CD4-positive, CD25-positive, alpha-beta regulatory T cell (primary cell): ENCODE measurements at places on chromosomes 7 and 10. TPM values are rescaled to one million over a fixed set of nuclear protein-coding genes. Genes with fewer than 3 reads are reported as not detected.
A peak's percentile ranks its signal among the peaks of the same experiment; 100 is the strongest.

STEAP2 gene
- not detected for total RNA-seq

FKBP6 gene
- not detected for total RNA-seq

TUBGCP2 gene
- 73.8 TPM for total RNA-seq

EEPD1 gene
- 9.2 TPM for total RNA-seq

PWWP2B gene
- 10.9 TPM for total RNA-seq

DUS4L gene
- total RNA-seq: 6.9 TPM

BHLHA15 gene
- total RNA-seq: not detected

SLC39A12 gene
- not detected for total RNA-seq

ASZ1 gene
- total RNA-seq: not detected

NUTM2E gene
- total RNA-seq: not detected

NAT16 gene
- not detected for total RNA-seq

GPR26 gene
- total RNA-seq: not detected

DNA sequence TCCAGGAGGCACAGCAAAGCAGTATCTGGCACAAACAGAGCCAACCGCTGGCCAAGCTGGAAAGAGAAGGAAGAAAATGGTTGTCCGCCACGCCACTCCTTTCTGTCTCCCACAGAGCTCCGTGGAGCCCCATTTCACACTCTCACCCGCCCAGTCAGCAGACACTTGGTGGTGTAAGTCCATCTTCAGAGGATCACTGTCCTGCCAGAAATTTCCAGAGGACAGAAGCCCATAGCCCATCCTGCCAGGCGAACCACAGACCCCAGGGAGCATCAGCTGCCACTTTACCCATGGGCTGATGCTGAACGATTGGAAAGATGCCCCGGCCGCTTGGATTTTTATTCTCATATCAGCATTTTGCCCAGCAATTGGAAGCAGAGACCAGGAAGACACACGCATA lies 144.7 kb upstream of the LYZL2 start:
- H3K4me1 ChIP-seq: no peaks in the 10 kb centered on the region
- no peak overlapping the region for H3K4me3 ChIP-seq
- H3K36me3 ChIP-seq: no peaks in the 10 kb centered on the region
- DNase-seq: no peak
- H3K27ac ChIP-seq: no peak overlapping the region

DNA sequence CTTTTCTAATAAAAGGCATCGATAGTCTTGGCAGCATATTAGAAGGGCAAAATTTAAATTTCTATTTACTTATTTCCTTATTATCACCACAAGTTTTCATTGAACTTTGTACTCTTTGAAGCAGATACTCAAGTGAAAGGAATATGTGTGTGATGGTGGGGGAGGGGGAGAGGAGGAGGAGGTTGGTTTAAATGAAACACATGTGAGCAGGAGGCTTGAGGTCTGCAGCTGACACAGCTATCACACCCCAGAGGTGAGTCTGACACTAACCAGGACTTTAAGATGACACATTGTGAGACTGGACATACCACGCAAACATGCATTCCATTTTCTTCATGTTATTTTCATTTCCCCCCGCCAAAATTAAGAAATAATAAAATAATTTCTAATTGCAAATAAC lies 63.3 kb downstream of the CTTNBP2 start:
- no peak overlapping the region for H3K27ac ChIP-seq
- DNase-seq: no peak
- H3K4me1 ChIP-seq: no peaks in the 10 kb centered on the region
- no peaks in the 10 kb centered on the region for H3K27me3 ChIP-seq
- H3K36me3 ChIP-seq: no peaks in the 10 kb centered on the region
- no peak overlapping the region for H3K4me3 ChIP-seq

DNA sequence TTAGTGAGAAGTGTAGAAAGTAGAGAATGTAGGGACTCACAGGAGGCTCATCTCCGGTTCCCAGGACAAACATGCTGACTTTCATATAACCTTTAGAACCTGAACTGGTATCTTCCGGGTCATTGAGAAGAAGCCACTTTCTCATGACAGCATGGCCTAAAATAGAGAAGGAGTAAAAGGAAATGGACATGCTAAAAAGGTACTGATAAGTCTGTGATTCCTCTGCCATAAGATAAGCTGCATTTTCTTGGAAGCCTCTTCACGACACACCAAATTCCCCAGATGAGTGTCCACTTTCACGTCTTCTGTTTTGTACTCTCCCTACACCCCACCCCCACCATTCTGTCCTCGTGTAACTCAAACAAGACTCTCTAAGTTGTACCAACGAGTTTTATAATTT lies 79.9 kb downstream of the MYOF start:
- no peaks in the 10 kb centered on the region for H3K27me3 ChIP-seq
- H3K4me1 ChIP-seq: no peaks in the 10 kb centered on the region
- no peak for DNase-seq
- no peak overlapping the region for H3K27ac ChIP-seq
- no peaks in the 10 kb centered on the region for H3K36me3 ChIP-seq

DNA sequence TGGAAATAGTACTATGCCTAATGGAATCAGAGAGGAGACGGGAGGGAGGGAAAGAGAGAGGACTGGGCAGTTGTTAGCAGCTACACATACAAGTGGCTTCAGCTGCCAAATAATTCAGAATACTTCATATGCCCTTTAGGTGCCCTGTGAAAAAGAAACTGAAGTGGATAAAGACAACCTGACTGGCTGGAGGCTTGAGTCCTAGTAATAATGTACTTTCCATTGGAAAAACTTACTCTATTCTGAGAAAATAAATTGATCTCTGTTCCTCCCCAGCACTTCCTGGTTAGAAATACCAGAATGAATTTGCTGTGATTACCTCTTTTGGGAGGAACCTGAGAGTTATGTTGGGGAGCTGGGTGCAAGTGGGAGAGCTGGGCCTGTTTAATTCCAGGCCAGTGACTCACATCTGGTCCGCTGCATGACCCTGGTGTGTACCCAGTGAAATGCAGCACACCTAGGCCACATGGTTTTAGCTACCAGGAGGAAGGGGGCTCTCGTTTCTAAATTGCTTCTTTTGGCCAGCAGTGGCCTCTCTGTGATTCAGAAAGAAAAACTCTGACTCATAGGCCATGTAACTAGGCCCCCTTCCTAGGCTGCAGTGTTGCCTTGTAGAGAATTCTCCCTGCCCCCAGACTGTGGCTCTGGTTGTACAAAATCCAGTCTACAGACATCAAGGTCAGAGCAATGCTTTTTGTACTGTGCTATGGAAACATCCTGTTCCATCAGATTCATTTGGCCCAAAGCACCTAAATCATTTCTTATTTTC lies 6.5 kb downstream of the AGFG2 start:
- H3K36me3 ChIP-seq: no peaks in the 10 kb centered on the region
- H3K4me3 ChIP-seq: peak overlapping the region; percentile 84
- H3K4me1 ChIP-seq: peaks cover 93% of the 10 kb centered on the region
- peak overlapping the region; percentile 84 for H3K27ac ChIP-seq
- DNase-seq: peak; percentile 61
- no peaks in the 10 kb centered on the region for H3K27me3 ChIP-seq

DNA sequence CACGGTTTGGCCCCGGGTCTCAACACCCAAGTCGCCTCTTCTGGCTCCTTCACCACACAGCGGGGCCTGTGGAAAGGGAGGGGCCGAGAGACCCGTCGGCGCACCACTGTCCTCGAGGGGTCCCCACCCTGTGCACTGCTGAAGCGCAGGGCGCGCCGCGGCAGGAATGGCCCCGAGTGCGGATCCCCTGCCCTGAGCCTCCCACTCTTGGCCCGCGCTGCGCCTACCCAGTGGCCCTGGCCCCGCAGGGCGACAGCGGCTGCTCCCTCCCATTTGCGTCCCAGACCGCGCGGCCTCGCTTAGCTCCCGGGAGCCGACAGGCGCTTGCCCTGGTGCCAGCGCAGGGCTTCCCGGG lies 2.1 kb upstream of the SFMBT2 start:
- no peak overlapping the region for H3K27ac ChIP-seq
- H3K4me3 ChIP-seq: no peak overlapping the region
- DNase-seq: no peak
- peaks cover 3% of the 10 kb centered on the region for H3K27me3 ChIP-seq
- H3K36me3 ChIP-seq: no peaks in the 10 kb centered on the region

- DNase-seq: no peak
- H3K27me3 ChIP-seq: peaks cover 7% of the 10 kb centered on the region
- no peak overlapping the region for H3K4me3 ChIP-seq
- H3K27ac ChIP-seq: no peak overlapping the region
- no peaks in the 10 kb centered on the region for H3K36me3 ChIP-seq
Measured at GRCh38 chr10:97724341-97724941, 10.9 kb downstream of the MARVELD1 start.

DNA sequence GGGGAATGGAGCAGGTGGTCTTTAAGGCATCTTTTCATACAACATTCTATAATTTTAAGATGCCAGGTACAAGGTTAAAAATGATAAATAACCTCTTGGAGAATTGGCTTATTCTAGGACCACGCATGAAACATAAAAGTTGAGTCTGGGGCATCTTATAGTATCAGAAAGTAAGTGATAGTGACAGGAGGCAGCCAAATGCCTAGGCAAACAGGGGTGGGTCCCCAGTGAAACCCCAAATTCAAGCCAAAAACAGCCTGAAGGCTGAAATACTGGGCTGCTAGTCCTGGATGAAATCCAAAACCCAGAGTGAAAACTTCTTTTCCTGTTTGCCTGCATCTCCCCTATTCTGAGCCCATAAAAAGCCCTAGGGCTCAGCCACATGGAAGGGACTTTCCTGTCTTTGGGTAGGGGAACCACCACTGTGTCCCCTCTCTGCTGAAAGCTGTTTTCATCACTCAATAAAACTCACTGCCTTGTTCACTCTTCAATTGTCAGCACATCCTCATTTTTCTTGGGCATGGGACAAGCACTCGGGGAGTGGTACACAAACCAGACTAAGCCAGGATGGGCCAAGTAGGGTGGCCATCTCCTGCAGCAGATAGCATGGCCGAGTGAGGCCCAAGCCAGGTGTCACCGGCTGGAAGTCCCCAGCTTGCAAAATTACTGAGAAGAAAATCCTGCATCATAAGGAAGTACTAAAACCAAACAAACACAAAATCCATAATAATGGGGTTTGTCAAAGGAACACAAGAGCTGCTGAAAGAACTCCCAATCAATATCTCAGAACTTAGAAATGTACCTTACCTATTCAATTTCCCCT lies 241.6 kb upstream of the GALNT17 start:
- no peak for DNase-seq
- no peaks in the 10 kb centered on the region for H3K36me3 ChIP-seq
- no peaks in the 10 kb centered on the region for H3K27me3 ChIP-seq
- H3K4me1 ChIP-seq: no peaks in the 10 kb centered on the region
- no peak overlapping the region for H3K4me3 ChIP-seq

GRCh38 chr10:73803680-73804286 lies 7.6 kb downstream of the NDST2 start:
- peaks cover 24% of the 10 kb centered on the region for H3K4me1 ChIP-seq
- no peak for DNase-seq
- H3K36me3 ChIP-seq: peaks cover 77% of the 10 kb centered on the region

DNA sequence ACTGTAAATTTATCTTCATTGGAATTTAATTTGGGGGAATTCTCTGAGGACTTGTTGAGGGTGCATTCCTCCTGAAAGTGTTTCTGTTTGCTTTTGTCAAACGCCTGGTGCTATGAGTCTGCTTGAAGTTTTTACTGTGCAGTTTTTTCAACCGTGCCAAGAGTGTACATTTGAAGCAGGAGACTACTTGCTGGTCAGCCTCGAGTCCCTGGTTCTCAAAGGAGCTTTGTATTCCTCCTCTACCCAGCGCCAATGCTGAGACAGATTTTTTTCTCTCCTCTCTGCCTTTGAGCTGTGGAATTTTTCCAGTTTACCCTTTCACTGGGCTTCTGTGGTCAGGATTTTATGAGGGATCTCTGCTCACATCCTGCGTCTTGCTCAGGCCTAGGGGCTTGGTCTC lies 62.1 kb downstream of the NPY start:
- H3K27me3 ChIP-seq: peaks cover 4% of the 10 kb centered on the region
- H3K4me1 ChIP-seq: no peaks in the 10 kb centered on the region
- no peaks in the 10 kb centered on the region for H3K36me3 ChIP-seq
- H3K27ac ChIP-seq: no peak overlapping the region
- no peak overlapping the region for H3K4me3 ChIP-seq

GRCh38 chr10:129501652-129502436 lies 34.8 kb downstream of the MGMT start:
- H3K4me3 ChIP-seq: no peak overlapping the region
- no peak overlapping the region for H3K27ac ChIP-seq
- no peak for DNase-seq
- no peaks in the 10 kb centered on the region for H3K36me3 ChIP-seq

- H3K4me1 ChIP-seq: peaks cover 62% of the 10 kb centered on the region
- H3K27me3 ChIP-seq: no peaks in the 10 kb centered on the region
- H3K4me3 ChIP-seq: peak overlapping the region; percentile 73
- H3K27ac ChIP-seq: peak overlapping the region; percentile 87
- H3K36me3 ChIP-seq: no peaks in the 10 kb centered on the region
Measured at GRCh38 chr7:26156451-26157420, 4.7 kb downstream of the NFE2L3 start.

GRCh38 chr10:13340626-13341376 lies 7.3 kb downstream of the SEPHS1 start:
- H3K27me3 ChIP-seq: no peaks in the 10 kb centered on the region
- peak overlapping the region; percentile 88 for H3K4me3 ChIP-seq
- peak overlapping the region; percentile 73 for H3K27ac ChIP-seq
- H3K4me1 ChIP-seq: peaks cover 30% of the 10 kb centered on the region
- peak; percentile 70 for DNase-seq
- H3K36me3 ChIP-seq: peaks cover 8% of the 10 kb centered on the region

DNA sequence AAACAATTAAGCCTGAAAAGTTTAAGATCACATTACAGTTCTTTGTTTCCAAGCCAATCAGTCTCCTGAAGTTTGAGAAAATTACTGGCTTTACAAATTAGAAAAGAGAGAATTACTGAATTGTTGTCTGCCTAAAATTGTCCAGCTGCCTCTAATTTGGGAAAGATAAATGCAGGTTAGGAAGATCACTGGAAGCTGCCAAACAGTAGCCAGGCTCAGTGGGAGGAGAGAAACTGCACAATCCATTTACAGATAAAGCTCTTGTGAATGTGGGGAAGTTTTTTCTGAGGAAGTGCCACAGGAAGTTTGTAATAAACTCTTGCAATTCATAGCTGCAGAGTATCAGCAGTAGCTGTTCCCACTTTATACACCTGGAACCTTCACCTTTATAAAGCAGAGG lies 100.7 kb downstream of the IQUB start:
- H3K27ac ChIP-seq: no peak overlapping the region
- H3K36me3 ChIP-seq: no peaks in the 10 kb centered on the region

GRCh38 chr7:117091721-117092120 lies 138.4 kb downstream of the ST7 start:
- H3K27me3 ChIP-seq: no peaks in the 10 kb centered on the region
- no peak for DNase-seq
- no peak overlapping the region for H3K4me3 ChIP-seq
- H3K36me3 ChIP-seq: no peaks in the 10 kb centered on the region
- H3K4me1 ChIP-seq: peaks cover 13% of the 10 kb centered on the region

DNA sequence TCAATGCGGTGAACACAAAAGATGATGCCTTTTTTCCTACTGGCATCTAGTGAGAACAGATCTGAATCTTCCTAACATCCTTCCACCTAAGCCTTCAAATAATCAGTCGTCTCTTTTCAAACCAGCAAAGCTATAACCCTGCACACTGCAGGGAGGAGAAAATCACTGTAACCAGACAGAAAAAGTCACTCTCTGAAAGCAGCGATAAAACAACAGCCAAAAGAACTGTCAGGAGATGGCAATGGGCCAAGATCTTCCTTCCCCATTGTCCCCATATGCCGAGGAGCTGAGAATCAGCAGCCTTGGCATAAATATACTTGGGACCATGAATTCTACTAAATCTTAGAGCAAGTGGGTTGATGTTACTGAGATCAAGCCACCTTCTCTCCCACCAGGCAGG lies 13.1 kb downstream of the FZD9 start:
- H3K27me3 ChIP-seq: no peaks in the 10 kb centered on the region
- no peak for DNase-seq
- no peak overlapping the region for H3K4me3 ChIP-seq
- peaks cover 95% of the 10 kb centered on the region for H3K36me3 ChIP-seq
- no peak overlapping the region for H3K27ac ChIP-seq

GRCh38 chr7:98562871-98563495 lies 54.1 kb upstream of the NPTX2 start:
- H3K36me3 ChIP-seq: no peaks in the 10 kb centered on the region
- DNase-seq: no peak
- H3K27ac ChIP-seq: no peak overlapping the region
- H3K27me3 ChIP-seq: no peaks in the 10 kb centered on the region
